ENCODE measurements at places on chromosomes 3 and 15.

- no peak for DNase-seq
These were observed 51.0 kb downstream of the CCDC54 start for GRCh38 chr3:107428051-107428858.

- no peak for DNase-seq
These were observed 53.8 kb downstream of the UBE2E2 start for GRCh38 chr3:23256741-23257435.

DNA sequence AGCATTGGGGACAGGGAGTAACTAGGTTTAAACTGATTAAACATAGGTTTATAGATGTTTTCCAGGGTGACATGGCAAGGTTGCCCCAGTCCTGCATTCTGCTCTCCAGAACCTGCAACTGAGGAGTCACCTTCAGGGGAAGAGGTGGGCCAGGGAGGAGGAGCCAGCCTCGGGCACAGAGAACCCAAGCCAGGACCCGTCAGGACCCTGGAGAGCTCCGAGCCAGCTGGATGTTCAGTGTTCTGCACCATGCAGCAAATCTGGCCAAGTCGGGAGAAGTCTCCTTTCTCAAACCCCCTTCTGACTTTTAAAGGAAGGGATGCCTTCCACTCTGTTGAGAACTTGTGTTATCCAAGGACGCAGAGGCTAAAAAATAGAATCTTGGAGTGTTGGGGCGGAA, 62.1 kb upstream of the SLC6A11 start:
- DNase-seq, result no peak

DNA sequence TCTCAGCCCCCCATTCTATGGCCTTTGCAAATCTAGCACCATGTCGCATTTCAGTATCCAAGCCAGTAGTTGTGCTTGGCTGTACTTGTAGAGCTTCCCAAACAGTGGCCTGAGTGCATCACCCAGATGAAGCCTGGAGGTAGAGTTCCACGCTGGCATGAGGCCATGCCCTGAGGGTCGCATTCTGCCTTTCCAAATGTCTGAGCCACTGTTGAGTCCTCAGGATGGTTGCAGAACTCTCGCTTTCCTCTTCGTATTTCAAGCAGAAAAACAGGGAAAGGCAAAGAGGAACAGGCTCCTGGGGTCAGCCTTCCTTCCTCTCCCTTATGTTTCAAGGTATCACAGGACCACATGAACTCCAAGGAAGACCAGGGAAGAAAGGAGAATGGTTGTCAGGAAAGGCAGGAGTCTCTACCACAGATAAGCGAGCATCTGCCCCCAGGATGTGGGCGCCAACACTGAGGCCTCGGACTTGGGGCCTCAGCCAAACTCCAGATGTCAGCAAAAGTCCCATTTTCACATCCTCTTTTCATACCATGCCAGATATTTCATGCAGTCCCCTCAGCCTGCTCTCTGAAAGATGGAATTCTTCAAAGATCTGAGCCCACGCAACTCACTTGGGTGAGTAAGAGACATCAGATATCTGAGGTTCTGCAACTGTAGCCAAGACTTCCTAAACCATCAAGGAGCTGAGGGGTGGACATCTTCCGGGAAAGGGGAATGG, 19.4 kb upstream of the PRR20G start:
- DNase-seq, result no peak

DNA sequence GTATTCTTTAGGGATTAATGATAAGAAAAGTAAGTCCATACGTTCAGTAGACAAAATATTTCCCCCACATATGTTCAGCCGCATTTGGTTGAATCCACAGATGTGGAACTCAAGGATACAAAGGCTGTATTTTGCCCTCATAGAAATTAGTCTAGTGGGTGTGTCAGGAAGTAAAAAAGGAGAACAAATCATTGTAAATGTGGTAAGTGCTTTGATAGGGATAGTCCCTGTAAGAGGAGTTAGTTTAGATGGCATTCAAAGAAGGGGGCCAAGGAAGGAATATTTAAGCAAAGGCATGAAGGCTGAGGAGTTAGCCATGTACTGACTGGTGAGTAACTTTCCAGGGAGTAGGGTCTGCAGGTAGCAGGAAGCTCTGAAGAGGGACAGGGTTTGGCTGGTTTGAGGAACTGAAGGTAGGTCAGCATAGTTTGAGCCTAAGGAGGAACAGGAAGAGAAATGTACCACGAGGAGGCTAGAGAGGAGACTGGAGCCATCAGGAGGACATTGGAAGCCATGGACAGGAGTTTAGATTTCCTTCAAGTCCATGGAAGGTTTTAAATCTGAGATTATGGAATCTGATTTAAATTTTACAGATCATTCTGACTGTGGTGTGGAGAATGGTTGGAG, 98.8 kb downstream of the MME start:
- no peak for DNase-seq

- DNase-seq, result no peak
These were observed 162.7 kb downstream of the LPP start for GRCh38 chr3:188316723-188317070.

DNA sequence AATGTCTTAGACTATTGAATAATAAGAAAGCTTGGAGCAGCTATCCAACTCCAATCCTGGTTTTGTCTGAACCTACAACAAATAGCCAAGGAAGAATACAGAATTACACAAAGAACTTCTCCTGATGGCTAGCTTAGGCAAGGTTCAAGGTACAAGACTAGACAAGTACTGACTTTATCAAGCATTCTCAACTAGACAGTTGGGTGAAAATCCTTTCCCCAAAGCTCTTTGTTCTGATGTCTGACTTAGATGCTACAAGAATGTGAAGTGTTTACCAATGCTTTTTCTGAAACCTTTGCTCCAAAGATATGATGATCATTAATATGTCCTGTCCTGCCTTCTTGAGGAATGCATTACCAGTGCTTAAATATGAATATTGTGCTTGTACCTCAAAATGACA, 113.8 kb downstream of the ANXA2 start:
- no peak for DNase-seq

GRCh38 chr3:79406175-79406574, 361.6 kb downstream of the ROBO1 start:
- no peak for DNase-seq

DNA sequence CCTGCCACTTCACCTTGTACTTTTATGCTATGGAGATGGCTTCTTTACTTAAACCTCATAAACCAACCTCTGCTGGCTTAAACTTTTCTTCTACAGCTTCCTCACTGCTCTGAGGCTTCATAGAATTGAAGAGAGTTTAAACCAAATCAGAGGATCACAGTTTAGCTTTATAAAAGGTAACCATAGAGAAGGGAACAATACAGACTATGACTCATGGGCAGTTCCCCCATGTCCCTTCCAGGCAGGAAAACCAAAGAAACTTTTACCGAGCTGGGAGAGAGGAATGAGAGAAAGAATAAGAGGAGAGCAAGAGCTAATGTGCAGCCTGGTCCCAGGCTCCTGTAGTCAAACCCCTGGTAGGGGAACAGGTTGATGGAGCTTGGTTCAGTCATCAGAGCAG, 53.9 kb upstream of the NEDD4 start:
- no peak for DNase-seq

- DNase-seq, result no peak
These were observed 9.6 kb downstream of the GALK2 start for GRCh38 chr15:49179433-49180190.

DNA sequence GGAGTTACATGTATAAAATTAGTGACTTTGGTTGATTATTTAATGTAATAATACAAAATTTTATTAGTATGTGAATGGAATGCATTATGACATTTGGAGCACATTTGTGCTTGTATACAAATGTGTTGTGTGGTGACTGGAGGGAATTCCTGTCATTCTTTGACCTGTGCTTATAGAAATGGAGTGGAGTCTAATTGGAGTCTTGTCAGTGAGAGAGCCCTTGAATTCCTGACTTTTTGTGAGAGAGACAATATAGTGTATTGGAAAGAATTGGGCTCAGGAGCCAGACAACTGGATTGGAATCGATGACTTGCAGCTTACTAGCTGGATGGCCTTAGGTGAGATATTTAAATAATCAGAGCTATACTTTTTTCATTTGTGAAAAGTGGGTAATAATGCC, 9.4 kb downstream of the TCF12 start:
- no peak for DNase-seq

- no peak for DNase-seq
These were observed 123.0 kb upstream of the SPRED1 start for GRCh38 chr15:38129531-38130204.

- DNase-seq, result no peak
These were observed 154.1 kb upstream of the LPP start for GRCh38 chr3:187999821-188000220.
